Activated CD8-positive, alpha-beta T cell treated with anti-CD3 and anti-CD28 coated beads, Interleukin-2, amount 10 ng/mL, durations not matched to agents 7 days and 5 days (primary cell): ENCODE measurements at places on chromosomes 2 and 18.
A peak's percentile ranks its signal among the peaks of the same experiment; 100 is the strongest.

- peak; percentile 91 for DNase-seq
Measured at GRCh38 chr2:127081826-127082633, 24.9 kb downstream of the BIN1 start.

DNA sequence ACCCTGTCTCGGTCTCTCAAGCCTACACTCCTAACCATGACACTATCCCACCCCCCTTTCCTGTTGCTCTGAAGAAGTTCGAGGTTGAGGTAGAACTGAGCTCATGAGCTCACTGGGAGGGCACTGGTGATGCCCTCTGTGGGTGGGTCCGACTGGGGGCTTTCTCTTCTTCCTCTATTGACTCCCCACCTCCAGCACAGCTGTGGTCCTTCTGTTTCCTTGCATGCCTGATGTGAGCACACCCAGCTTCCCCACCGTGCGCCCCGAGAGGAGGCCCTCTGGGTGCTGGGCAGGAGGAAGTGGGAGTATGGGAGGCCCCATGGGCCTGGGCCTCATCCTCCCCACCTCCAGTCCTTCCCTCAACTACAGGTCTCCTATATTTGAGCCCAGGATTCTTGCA lies 20.9 kb downstream of the SPEG start:
- no peak for DNase-seq

- DNase-seq = no peak
Measured at GRCh38 chr18:4096486-4096885, 358.6 kb downstream of the DLGAP1 start.

- DNase-seq = no peak
Measured at GRCh38 chr2:24107-24506, 22.2 kb downstream of the FAM110C start.
